ENCODE measurements at places on chromosomes 7 and 10.

DNA sequence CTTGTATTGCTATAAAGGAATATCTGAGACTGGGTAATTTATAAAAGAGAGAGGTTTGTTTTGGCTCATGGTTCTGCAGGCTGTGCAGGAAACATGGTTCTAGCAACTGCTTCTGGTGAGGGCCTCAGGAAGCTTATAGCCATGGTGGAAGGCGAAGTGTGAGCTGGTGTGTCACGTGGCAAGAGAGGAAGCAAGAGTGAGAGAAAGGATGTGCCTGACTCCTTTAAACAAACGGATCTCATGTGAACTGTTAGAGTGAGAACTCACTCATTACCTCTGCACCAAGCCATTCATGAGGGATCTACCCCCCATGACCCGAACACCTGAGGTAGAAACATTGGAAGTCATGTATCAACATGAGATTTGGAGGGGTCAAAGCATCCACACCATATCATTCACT, 7.7 kb upstream of the ITPRIP start:
- no peak for DNase-seq

GRCh38 chr10:125011171-125011925, 69.4 kb downstream of the ZRANB1 start:
- no peak for DNase-seq

DNA sequence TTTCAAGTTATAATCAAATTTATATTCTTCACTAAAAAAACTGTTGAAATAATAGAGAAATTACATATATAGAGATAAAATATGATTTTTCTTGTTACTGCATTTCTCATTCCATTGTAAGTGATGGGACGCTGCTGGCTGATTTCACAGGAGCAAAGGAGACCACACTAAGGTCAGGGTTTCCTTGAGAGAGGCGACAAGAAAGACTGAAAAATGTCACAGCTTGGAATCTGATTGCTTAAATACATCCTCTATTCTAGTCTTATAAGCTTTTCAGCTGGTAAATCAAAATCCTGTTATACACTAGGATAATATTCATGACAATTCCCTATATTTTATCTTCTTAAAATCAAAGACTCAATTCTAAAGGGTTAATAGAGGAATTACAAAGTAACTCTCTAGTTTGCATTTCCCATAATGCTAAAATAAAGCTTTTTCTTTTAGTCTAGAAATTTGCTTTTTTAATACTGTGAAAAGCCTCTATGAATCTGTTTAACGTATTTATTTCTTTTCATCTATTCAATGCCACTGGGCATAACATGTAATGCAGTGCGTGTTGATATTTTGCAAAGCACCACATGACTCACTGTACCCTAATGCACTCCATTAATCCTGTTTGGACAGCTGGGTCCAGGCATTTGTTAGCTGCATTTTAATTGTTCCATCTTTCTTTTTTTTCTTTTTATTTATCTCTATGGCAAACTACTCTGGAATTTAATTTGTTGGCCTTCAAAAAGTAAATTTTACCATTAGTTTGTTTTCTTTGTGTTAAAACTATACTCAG, 81.7 kb downstream of the RNF32 start:
- no peak for DNase-seq

DNA sequence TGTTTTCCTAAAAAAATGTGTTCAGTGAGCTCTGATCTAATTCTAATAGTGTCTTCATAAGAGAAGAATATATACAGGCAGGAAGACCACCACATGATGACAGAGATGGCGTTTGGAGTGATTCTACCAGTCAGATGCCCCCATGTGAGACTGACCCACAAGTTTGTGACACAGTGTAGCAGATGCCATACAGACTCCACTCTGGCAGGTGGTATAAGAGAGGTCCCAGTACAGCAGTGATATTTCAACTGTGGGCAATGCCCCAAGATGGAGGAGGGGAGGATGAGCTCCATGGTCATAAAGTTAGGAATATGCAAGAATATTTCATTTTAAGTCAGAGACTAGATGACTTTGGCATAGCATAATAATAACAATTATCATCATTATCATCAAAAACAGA, 1022.6 kb downstream of the KCNMA1 start:
- no peak for DNase-seq

- DNase-seq: no peak
Observed at GRCh38 chr10:51472154-51472553, 227.2 kb downstream of the CSTF2T start.

DNA sequence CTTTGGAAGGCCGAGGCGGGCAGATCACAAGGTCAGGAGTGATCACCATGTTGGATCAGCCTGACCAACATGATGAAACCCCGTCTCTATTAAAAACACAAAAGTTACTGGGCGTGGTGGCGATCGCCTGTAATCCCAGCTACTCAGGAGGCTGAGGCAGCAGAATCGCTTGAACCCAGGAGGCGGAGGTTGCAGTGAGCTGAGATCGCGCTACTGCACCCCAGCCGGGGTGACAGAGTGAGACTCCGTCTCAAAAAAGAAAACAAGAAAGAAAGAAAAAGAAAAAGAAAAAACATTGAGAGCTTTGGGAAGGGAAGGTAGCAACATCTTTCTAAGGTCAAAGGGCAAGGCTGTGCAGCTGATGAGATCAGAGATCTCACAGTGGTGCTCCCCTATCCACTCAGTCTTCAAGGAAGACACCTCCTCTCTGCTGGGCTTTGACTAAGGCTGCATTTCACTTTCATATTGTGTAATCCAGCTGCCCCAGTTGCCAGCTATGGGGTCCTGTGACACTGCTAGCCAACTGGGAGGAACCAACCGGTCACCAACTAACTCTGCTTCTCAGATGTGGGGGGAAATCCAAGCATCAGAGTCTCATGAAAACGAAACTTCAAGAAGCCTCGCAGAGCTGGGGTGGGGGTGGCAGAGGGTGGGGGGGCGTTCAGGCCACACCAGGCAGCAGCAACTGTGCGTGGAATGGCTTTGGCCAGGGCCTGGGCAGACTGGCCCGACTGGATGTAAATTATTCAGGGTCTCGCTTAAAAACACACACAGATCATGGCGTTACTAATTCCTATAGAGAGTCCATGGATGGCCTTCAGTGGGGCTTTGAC, 1.5 kb downstream of the IL15RA start:
- no peak for DNase-seq
